AG10803 (cell line): ENCODE measurements at places on chromosomes 2 and 18.

GRCh38 chr2:19474128-19474527 lies 115.7 kb upstream of the OSR1 start:
- peak; percentile 93 for DNase-seq

GRCh38 chr2:136410673-136411072 lies 292.7 kb upstream of the CXCR4 start:
- DNase-seq: no peak

GRCh38 chr18:75125382-75126331 lies 83.3 kb downstream of the PTGR3 start:
- no peak for DNase-seq

GRCh38 chr2:206343816-206344215 lies 69.4 kb downstream of the ZDBF2 start:
- no peak for DNase-seq

- DNase-seq: no peak
These were observed 2.3 kb downstream of the RBBP8 start for GRCh38 chr18:22935431-22935830.

GRCh38 chr2:643761-644160 lies 33.4 kb downstream of the TMEM18 start:
- no peak for DNase-seq

DNA sequence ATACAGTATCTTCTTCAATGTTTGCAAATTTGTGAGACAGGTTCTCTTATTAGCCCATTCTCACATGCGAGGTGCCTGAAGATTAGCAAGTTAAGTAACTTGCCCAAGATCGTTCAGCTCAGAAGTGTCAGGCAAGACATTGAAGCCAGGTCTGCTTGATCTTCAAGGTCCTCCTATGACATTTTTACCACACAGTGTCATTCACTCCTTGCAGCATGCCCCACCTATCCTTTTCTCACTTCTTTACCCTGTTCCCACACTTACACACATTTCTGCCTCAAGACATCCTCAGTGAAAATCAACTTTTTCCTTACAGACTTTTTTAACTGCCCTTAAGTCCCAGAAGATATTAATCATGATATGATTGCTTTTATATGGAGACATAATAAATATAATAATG lies 73.8 kb downstream of the SCN2A start:
- DNase-seq: no peak

DNA sequence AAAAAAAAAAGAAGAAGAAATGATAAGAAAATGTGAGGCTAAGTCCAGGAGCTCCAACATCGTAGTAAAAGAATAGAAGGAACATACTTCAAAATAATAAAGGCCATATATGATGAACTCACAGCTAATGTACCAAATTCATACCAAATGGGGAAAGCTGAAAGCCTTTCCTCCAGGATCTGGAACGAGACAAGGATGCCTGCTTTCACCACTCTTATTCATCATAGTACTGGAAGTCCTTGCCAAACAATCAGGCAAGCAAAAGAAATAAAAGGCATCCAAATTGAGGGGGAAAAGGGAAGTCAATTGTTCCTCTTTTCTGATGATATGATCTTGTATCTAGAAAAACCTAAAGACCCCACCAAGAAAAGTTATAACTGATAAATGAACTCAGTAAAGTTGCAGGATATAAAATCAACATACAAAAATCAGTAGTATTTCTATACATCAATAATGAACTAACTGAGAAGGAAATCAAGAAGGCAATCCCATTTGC lies 170.6 kb downstream of the METTL4 start:
- peak; percentile 8 for DNase-seq

DNA sequence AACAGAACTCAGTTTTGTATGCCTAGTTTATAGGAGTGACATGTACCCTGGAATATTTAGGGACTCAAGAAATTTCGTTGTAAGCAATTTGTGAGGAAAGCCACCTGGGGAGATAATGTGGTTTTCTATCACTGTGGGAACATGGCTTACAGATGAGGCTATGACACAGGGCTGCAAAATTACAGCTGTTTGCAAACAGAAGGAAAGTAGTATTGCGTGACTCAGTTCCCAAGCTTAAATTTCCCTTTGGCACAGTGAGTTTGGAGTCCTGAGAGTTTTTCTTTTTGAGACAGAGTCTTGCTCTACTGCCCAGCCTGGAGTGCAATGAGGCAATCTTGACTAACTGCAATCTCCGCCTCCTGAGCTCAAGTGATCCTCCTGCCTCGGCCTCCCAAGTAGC lies 149.8 kb downstream of the MYO5B start:
- no peak for DNase-seq

DNA sequence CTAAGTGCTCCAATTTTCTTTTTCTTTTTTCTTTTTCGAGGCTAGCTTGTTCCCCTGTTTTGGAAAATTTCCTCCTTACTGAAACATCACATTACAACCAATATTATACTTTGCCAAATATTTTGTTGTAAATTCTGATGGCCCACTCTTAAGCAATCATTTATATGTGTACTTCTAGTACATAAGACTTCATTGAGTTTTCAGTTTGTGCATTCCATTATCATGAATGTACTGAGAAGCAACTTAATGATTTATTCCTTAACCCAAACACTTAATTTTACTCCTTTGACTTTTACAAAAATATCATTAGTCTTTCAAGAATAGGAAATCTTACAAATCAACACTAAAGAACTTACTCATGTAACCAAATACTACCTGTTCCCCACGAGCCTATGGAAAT lies 242.4 kb downstream of the ARHGAP15 start:
- DNase-seq: no peak

GRCh38 chr2:105038383-105039061 lies 653 bp downstream of the MRPS9 start:
- peak; percentile 3 for DNase-seq

DNA sequence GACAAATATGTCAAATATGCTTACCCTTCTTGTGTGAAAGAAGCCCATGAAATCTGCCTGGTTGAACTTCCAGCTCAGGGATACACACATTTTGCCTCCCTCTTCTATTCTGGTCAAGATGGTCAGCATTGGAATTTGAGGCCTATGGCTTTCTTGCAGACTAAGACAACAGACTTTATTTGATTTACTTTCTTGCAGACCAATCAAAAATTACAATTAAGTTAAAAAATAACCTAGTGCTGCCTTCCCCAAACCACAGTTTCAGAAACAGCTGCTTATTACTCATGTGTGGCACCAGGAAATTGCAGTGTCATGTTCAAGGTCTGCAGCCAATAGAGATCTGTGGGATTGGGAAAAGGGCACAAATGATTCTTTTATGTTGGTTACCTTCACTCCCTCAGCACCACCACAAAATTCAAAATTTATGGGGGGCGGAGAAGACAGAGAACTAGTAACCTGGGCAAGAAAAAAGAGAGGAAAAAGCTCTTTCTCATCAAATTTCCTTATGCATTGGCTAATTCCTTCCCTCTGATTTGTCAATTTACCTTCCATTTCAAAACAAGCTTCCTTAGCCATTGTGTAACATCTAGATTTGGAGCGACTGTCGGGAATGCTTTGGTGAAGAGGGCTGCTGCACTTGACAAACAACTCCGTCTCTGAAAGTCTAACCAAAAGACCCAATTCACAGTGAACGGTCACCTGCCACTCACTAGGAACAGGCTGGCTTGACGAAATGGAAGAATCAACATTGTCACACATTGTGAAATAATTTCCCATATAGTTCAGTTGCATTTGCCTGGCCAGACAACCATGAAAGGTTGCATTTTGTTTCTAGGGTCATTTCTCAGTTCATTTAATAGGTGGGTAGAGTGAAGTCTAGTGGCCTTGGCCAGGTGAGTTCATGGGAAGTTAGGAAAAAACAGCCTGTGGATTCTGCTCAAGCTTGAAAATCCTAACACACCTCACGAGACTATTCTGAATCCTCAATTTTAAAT lies 100.4 kb upstream of the FZD5 start:
- peak; percentile 93 for DNase-seq

DNA sequence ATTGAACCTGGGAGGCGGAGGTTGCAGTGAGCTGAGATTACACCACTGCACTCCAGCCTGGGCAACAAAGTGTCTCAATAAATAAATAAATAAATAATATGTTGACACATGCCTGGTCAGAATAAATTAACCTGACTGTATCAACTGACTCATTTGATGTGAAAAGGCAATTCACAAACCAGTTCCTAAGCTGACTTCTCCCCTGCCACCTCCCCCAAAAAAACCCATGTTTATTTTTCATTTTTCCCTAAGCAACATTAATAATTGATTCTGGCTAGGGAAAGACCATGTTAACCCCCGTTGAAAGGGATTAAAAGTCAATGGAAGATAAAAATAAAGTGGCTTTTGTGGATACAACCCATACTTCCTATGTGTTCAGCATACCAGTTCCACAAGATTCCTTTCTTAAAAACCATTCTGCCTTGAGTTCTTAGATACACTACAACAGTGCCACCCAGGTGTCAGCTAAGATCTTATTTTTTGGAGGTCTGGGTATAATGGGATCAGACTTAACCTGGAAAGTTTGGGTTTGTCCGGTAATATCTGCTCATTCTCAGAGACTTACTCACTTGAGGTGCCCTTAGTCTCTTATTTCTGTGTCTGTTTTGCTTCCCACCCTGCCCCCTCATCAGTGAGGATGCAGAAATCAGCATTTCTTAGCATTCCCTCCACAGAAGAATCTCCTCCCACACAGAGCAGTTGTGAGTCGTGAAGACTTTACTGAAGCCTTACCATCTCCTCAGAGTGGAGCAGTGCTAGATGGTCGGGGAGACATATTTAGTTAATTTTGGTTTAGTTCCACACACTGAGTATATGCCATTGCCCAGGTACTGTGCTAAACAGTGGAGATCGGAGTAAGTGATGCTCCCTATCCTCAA lies 10.1 kb upstream of the MCFD2 start:
- DNase-seq: no peak

- no peak for DNase-seq
These were observed 47.5 kb downstream of the SKA1 start for GRCh38 chr18:50422286-50422898.

DNA sequence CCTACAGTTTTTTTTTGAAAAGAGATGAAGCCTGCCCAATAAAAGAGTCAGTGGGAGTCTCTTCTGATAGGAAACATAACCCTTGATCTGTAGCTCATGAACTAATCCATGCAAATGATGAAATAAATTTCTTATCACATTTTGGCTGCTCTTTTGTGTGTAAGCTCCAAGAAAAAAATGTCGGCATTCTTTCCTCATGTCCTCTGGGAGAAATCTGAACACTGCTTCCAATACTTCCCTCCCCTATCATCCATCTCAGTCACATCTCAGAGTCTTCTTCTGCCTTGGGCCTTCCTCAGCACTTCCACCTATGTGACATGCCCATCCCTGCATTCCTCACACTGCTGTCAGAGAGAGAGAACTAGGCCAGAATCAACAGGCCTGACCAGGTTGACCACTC lies 395.7 kb upstream of the ST6GAL2 start:
- DNase-seq: no peak

GRCh38 chr2:62152000-62152399 lies 43.9 kb upstream of the B3GNT2 start:
- DNase-seq: peak; percentile 26

DNA sequence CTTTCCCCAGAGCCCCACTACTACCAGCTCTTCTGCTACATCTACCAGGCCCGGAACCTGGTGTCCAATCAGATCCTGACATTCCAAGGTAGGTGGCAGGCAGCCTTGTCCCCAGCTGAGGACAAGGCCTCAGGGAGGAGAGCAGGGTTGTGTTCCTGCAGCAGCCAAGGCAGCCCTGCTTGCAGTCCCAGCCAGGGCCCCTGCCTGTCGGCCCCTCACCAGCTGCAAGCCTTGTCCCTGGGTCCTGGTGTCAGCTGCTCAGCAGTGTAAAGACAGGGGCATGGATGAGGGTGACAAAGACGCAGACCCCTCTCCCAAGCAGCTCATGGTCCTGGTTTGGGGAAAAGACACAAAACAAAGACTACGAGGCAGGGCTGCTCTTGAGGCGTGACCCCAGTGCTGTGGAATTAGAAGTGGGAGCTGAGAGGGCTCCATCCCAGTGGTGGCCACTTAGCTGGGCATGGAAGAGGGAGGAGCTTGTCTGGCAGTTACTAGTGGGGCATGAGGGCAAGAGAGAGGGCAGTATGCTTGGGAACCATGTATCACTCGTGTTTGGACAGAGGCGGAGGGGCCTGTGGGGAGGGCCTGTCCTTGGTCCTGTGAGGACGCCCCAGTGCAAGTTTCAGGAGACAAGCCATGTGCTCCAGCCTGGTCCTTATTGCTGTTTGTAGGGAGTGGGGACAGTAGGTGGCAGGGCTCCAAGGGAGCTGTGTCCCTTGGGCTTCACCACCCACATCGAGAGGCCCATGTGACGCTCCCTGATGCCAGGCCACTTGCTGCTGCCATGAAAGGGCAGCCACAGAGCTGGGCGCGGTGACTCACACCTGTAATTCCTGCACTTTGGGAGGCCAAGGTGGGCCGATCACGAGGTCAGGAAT lies 47.5 kb downstream of the LMAN2L start:
- no peak for DNase-seq

DNA sequence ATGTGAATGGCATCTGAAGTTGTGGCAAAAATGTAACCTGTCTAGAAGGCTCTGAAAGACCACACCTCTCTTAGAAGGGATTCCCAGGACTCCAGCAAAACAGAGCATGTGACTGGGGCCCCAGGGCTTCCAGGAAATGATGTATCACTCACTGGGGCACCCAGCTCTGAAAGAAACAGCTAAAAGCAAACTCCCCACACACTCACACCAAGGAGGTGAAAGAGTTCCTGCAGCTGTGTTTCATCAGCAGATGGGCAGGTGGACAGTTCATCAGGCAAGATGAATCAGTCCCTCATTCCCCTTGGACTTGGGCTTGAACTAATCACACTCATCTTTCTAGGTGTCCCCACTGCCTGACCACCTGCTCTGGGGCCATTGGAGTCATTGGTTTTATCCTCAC lies 76.2 kb downstream of the CCBE1 start:
- DNase-seq: no peak

GRCh38 chr2:109647636-109648035 lies 33.5 kb downstream of the SOWAHC start:
- peak; percentile 87 for DNase-seq

GRCh38 chr2:6994536-6995128 lies 77.4 kb downstream of the RNF144A start:
- no peak for DNase-seq

GRCh38 chr18:58148954-58149471 lies 105.0 kb downstream of the NEDD4L start:
- no peak for DNase-seq

DNA sequence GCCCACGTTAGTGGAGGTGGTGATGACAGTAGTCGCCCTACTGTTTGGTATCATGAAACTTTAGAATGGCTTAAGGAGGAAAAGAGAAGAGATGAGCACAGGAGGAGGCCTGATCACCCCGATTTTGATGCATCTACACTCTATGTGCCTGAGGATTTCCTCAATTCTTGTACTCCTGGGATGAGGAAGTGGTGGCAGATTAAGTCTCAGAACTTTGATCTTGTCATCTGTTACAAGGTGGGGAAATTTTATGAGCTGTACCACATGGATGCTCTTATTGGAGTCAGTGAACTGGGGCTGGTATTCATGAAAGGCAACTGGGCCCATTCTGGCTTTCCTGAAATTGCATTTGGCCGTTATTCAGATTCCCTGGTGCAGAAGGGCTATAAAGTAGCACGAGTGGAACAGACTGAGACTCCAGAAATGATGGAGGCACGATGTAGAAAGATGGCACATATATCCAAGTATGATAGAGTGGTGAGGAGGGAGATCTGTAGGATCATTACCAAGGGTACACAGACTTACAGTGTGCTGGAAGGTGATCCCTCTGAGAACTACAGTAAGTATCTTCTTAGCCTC lies 16.2 kb downstream of the MSH6 start:
- no peak for DNase-seq

GRCh38 chr2:46393865-46394264 lies 85.5 kb upstream of the TMEM247 start:
- DNase-seq: no peak
